Neural cell (in vitro differentiated cells): ENCODE measurements at places on chromosomes 1 and 21. TPM values are rescaled to one million over a fixed set of nuclear protein-coding genes. Genes with fewer than 3 reads are reported as not detected.

Gene FASLG
- polyA plus RNA-seq: not detected in 2 replicates

Gene RYR2
- 3.8 and 5.1 TPM in 2 replicates for polyA plus RNA-seq

Gene RSBN1
- polyA plus RNA-seq: 33.2 and 33.7 TPM in 2 replicates

Gene VTCN1
- polyA plus RNA-seq: 2.1 and 2.6 TPM in 2 replicates

Gene FOXD3
- 0.14 TPM in 1 of 2 replicates, not detected in the other for polyA plus RNA-seq

Gene AMY1C
- not detected in 2 replicates for polyA plus RNA-seq

Gene OR2G6
- not detected in 2 replicates for polyA plus RNA-seq

Gene SLC6A17
- polyA plus RNA-seq: 3.5 TPM in 2 replicates

Gene SPRR5
- polyA plus RNA-seq: not detected in 2 replicates

Gene ZBTB18
- polyA plus RNA-seq: 28.1 and 30.6 TPM in 2 replicates

Gene CAPN8
- not detected in 2 replicates for polyA plus RNA-seq

Gene CELA3B
- polyA plus RNA-seq: not detected in 2 replicates

Gene TMEM52
- 0.89 TPM in 1 of 2 replicates, not detected in the other for polyA plus RNA-seq

Gene NGF
- not detected in 2 replicates for polyA plus RNA-seq

Gene OR2T11
- not detected in 2 replicates for polyA plus RNA-seq

Gene OR2T4
- polyA plus RNA-seq: not detected in 2 replicates

Gene AADACL3
- polyA plus RNA-seq: not detected in 2 replicates

Gene ZNF593OS
- polyA plus RNA-seq: not detected in 2 replicates

Gene NPHS2
- not detected in 2 replicates for polyA plus RNA-seq

Gene ADAM15
- polyA plus RNA-seq: 24.8 and 27.6 TPM in 2 replicates

Gene S100A11
- polyA plus RNA-seq: not detected in 2 replicates

Gene KCNJ9
- polyA plus RNA-seq: 8.0 and 9.8 TPM in 2 replicates

Gene PKP1
- not detected in 2 replicates for polyA plus RNA-seq

Gene COL11A1
- polyA plus RNA-seq: 1.3 and 4.6 TPM in 2 replicates

Gene HRNR
- not detected in 2 replicates for polyA plus RNA-seq

Gene TMPRSS3
- 0.12 TPM in 1 of 2 replicates, not detected in the other for polyA plus RNA-seq

Gene HUNK
- 9.3 and 11.0 TPM in 2 replicates for polyA plus RNA-seq

Gene AP4B1
- polyA plus RNA-seq: 178 and 192 TPM in 2 replicates
